ENCODE measurements at places on chromosomes 16 and 17. TPM values are rescaled to one million over a fixed set of nuclear protein-coding genes. Genes with fewer than 3 reads are reported as not detected.

Gene DNAH2
- 0.38 TPM for polyA plus RNA-seq

Gene PIPOX
- 1.3 TPM for polyA plus RNA-seq

Gene FOXN1
- 0.02 TPM for polyA plus RNA-seq

Gene PCYT2
- polyA plus RNA-seq: 35.3 TPM

Gene SKAP1
- 3.2 TPM for polyA plus RNA-seq

Gene C16orf74
- polyA plus RNA-seq: 1.3 TPM

Gene CMTM1
- polyA plus RNA-seq: 0.46 TPM

Gene TMEM88
- polyA plus RNA-seq: 21.6 TPM

Gene TNP2
- polyA plus RNA-seq: not detected

Gene ZNF286A
- polyA plus RNA-seq: 3.5 TPM

Gene NLGN2
- polyA plus RNA-seq: 7.4 TPM

Gene CCDC200
- polyA plus RNA-seq: 0.26 TPM

Gene CD7
- polyA plus RNA-seq: 1.0 TPM

Gene CD79B
- polyA plus RNA-seq: 1.1 TPM

Gene CMTM3
- polyA plus RNA-seq: 4.8 TPM

Gene KIF2B
- 0.02 TPM for polyA plus RNA-seq

Gene SP2
- polyA plus RNA-seq: 8.5 TPM

Gene HSD11B2
- 7.7 TPM for polyA plus RNA-seq

All from pancreas (tissue), 10 donors.